Stimulated activated CD8-positive, alpha-beta memory T cell treated with anti-CD3 and anti-CD28 coated beads, Interleukin-2, amount 100 ng/mL, for 1 hour (primary cell): ENCODE measurements at places on chromosomes 6 and 20.

DNA sequence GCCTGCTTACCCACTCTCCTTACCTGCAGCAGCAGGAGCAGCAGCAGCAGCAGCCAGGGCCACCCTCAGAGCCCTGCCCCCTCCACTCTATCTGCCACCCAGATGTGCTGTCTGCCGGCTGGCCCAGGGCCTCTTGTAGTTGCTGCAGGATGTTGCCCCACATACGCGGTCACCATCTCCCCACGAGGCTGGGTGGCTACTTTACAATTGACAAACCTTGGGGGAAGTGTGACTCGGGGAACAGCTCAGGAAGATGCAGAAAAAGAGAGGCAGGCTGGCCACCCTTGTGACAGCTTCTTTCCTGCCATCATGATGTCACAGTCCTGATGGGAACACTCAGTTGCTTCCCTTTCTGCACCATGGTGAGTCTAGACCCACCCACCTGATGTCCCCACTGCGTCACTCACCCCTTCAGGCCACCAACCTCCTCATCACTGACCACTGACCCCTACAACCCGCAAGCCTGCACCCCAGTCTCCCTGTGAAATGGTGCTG is 14.5 kb downstream of the TREM1 start:
- DNase-seq: no peak

GRCh38 chr20:13205848-13206434 is 15.1 kb upstream of the ISM1 start:
- no peak for DNase-seq

DNA sequence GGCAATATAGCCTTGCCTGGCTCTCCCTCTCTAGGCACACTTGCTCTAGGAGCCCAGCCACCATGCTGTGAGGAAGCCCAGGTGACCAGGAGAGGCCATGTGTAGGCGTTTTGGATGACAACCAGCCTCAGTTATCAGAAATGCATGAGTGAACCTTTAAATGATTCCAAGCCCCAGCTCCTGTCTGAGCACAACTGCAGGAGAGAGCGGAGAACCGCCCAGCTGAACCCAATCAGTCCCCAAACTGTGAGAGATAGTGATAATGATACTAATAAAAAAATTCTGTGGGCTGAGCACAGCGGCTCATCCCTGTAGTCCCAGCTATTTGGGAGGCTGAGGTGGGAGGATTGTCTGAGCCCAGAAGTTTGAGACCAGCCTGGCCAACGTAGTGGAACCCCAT is 83.8 kb upstream of the TOX2 start:
- no peak for DNase-seq

DNA sequence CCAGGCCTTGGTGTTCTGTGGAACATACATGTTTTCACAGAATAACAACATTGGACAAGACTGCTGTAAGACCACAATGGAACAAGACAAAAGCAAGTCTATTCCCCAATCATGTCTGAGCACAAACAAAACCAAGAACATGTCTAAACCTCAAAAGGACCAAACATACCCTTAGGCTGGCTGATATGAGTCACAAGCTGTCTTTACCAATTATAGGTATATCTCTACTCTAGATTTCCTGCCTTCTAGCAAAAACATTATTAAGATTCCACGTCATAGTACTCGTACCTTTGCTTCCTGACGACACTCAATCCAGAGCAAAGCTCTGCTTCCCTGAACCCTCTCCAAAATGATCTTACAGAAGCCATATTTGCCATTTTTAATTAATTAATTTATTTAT is 15.4 kb upstream of the L3MBTL1 start:
- no peak for DNase-seq

DNA sequence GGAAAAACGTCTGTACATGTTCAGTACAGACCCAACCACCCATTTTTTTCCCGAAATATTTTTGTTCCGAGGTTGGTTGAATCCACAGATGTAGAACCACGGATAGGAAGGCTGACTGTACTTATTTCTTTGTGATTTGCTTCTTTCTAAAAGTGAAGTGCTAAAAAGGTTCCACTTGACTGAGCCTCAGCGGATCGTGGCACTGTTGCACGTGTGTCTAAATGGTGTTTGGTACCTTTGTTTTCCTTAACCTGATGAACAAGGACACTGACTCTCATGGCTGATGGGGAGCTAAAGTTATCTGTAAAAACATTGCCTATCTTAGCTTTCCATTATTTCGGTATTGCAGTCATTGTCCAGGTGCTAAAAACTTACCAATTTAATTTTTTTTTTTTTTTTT is 6.2 kb downstream of the BPHL start:
- no peak for DNase-seq

DNA sequence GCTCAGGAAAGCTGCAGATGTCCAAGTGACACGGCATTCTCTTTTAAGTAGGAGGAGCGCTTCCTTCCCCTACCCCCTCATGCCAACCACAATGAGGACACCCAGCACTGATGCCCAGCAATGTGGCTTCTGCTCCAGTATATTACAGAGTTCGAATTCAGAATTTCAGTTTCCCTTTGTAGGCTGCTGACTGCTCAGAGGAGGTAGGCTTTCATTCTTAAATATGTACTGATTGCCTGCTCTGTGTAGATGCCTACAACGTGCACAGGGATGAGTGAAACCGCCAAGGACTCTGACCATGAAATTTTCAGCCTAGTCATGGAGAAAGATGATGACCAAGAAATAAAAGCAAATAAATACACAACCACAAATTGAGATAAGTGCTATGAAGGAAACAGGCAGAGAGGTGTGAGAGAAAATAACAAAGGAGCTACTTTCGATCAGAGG is 50.9 kb upstream of the TNFAIP3 start:
- no peak for DNase-seq

DNA sequence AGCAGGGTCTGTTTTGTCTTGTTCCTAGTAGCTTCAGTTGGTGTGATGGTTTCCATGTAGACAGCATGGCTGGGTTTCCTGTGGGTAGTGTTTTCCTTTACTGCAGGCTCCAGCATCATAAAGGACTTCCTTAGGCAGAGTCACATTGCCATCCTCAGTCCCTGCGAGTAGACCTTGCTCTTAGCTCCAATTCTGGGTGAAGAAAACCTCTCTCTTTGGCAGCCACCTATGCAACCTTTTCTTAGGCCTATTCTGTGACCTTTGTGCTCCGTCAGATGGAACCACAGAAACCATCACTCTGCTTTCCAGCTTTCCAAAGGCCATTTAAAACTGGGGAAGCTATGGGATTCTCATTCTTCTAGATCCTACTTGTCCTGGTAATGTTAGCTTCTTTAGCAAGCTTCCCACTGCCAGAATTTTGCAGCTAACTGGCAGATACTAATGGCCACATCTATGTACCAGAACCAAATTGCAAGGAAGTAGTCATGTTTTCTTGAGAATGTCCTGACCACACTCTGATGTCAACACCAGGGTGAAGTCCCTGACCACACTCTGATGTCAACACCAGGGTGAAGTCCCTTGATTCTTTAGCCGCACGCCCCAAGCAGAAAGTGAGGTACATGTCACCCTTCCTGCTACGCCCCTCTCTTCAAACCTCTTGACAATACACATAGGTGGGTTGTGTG is 646.6 kb upstream of the HS3ST5 start:
- no peak for DNase-seq

DNA sequence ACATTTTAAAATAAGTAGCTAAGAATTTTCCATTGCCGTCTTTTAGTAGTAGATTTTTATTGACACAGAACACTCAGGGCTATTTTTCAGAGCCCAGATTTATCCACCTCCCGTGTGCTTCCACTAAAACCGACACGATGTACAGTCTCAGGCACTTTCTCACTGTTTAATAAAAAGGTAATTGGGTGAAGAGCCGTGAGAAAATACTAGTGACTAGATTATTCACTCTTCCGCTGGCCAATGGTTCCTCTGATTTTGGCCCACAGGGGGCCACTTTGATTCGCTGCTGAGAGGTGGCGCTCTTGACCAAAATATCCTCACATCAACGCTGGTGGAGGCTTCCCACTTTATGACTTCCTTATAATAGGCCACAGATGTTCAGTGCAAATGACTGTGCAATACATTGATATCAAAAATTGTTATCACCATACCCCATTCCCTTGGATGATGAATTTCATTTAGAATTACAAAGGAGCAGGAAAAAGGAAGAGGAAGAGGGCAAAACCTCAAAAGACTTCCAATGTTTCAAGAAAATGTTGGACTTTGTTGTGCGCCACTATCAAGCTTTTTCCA is 12.3 kb upstream of the HDDC2 start:
- DNase-seq: no peak

DNA sequence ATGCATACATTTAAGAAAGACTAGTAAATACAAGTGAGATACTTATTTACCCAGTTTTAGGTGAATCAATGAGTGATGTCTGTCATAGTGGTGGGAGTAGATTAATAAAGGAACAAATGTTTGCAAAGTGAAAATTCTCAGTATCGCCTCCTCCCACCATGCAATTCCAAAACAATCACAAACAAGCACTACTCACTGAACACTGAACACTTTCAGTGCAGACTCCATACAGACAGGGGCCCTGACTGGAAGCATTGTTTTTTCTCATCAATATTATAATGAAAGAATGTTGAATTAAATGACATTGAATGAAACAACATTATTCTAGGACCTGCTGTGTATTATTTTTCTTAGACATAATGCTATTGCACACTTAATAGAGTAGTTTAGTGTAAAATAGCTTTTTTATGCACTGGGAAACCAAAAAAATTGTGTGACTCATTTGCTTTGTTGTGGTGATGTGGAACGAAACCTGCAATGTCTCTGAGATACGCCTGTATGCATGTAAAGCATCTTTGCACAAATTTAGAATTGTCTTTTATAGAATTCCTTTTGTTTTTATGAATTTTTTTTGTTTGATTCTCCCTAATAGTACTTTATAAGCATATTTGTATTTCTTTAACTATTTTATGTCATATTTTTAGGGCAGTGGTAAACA is 317.5 kb downstream of the UTRN start:
- no peak for DNase-seq

DNA sequence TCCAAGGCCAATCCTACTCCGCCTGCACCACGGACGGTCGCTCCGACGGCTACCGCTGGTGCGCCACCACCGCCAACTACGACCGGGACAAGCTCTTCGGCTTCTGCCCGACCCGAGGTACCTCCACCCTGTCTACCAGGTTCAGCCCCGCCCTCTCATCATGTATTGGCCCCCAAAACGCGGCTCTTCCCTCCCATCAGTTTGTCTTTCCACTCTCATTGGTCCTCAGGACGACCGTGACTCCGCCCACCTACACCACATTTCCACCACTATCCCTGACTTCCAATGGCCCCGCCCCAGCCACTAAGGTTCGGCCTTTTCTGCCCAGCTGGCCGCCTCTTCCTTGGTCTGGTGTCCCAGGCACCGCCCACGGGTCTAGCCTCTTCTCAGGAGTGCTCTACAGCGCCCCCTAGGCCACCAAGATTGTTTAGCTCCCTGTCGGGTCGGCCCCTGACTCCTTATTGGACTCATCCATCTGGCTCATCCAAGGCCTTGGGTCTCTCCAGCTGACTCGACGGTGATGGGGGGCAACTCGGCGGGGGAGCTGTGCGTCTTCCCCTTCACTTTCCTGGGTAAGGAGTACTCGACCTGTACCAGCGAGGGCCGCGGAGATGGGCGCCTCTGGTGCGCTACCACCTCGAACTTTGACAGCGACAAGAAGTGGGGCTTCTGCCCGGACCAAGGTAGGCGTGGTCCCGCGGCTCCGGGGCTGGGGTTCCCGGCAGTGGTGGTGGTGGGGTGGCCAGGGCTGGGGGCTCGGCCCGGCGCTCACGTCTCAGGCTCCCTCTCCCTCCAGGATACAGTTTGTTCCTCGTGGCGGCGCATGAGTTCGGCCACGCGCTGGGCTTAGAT is 3.1 kb downstream of the MMP9 start:
- no peak for DNase-seq
